ENCODE measurements at places on chromosomes 5 and 9.

GRCh38 chr5:115098041-115098702, 71.5 kb downstream of the TRIM36 start:
- no peak for DNase-seq

DNA sequence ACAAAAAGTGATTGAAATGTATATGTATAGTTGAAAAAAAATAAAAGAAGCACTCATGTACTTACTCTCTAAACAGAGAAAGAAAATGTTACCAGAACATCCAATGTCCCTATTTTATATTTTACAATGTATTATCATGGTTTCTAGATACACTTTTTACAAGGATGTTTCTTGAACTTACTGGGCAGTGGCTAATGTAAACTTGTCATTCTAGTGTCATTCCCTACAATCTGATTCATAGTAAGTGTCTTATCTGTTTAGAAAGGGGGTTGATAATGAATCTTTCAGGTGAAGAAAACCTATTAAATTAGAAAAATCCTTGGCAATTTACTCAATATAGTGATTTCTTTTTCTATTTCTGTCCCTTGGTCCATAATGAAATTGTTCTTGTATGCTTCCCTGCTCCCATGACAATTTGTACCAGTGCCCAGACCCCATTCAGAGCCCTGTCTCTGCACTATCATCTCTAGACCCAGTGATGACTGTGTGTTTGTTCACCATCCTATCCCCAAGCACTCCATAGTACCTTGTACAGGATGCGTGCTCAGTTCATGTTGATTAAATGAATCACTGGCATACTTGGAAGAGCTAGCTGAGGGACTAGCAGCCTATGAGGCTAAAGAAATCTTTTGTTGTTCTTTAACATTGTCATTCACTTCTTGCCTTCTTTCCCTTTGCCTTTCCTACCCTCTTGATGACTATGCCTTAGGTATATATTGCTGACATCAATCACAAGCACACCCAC, 101.2 kb downstream of the HMHB1 start:
- no peak for DNase-seq

- no peak for DNase-seq
These were observed 12.5 kb upstream of the LHX2 start for GRCh38 chr9:123998970-123999621.

DNA sequence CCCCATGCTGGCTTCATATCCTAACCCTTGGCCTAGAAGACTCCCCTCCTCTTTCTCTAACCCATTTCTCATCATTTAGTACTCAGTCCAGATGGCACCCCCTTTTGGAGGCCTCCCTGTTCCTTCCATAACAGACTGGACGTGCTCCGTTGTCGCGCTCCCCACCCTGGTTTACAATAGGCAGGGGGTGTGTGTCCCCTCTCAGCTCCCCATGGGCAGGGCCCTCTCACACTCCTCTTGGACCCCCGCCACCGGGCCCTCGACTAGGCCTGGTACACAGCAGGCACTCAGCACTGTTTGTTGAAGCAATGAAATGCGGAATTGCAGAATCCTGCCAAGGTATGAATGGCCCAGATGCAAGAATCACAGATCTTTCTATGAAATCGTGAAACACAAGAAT, 227.4 kb downstream of the FSTL4 start:
- no peak for DNase-seq

DNA sequence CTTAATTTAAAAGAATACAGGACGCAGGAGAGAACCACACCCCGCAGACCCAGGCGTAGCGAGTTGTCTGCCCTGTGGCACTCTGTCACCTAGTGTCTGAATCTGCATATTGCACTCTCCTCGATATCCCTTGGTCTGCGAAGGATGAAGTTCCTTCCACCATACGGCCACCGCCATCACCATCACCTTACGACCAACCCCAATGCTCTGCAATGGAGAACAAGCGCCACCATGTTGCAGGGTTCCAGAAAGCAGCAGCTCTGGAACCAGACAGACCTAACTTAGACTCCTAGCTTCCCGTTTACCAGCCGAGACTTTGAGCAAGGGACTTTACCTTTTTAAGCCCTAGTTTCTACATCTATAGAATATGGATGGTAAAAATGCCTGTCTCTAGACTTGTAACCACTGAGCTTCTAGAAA, 77.4 kb upstream of the DMRT1 start:
- DNase-seq: no peak

- no peak for DNase-seq
These were observed 139.8 kb downstream of the NPR3 start for GRCh38 chr5:32850817-32851496.

DNA sequence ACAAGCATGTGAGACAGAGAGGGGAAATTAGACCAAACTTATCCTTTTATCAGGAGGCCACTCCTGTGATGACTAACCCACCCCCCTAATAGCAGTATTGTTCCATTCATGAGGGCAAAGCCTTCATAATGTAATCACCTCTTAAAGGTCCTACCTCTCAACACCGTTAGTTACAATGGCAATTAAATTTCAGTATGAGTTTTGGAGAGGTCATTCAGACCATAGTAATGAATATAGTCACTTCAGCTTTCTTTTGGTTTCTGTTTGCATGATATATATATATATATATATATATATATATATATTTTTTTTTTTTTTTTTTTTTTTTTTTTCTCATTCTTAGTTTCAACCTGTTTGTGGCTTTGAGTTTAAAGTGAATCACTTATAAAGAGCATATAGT, 10.5 kb downstream of the ADGRV1 start:
- DNase-seq: no peak

DNA sequence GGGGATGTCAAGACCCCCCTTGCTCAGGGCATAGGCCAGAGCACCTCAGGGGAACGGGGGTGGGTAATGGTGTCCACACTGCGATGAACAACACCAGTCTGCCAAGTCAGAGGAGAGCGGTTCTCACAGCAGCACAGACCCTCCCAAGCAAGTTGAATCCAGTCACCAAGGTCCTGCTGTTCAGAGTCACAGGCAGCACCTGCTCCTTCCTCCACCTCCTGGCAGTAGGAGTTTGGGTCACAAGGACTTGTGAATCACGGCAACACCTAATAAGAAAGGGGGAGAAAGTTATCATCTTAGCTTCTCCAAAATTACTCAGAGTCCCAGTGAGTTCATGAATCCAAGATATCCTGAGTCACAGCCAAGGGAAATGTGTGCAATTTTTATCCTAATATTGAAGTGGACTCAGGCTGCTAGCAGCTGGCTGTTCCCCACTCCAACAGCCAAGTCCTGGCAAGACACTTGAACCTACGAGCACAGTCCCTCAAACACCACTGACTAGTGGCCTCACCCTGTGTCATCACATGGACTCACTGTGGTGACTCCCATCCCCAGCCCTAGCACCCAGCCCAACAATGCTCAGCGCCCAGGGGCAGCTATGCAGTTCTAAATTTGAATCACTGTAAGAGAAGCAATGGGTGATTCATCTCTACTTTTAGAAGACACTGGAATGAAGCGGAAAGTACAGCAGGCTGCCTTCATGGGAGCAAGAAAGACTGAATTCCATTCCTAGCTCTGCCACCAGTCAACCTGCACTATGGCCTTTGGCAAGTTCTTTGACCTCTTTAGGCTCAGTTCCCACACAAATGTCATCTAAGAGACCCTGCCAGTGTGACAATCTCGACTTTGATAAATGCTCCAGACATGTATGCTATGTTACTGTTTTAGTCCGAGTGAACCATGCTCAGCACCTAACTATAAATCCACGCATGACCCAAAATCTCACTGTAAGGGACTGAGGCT, 113.7 kb downstream of the KLHL3 start:
- DNase-seq: no peak

- no peak for DNase-seq
These were observed 18.5 kb downstream of the PPARGC1B start for GRCh38 chr5:149748471-149749094.

DNA sequence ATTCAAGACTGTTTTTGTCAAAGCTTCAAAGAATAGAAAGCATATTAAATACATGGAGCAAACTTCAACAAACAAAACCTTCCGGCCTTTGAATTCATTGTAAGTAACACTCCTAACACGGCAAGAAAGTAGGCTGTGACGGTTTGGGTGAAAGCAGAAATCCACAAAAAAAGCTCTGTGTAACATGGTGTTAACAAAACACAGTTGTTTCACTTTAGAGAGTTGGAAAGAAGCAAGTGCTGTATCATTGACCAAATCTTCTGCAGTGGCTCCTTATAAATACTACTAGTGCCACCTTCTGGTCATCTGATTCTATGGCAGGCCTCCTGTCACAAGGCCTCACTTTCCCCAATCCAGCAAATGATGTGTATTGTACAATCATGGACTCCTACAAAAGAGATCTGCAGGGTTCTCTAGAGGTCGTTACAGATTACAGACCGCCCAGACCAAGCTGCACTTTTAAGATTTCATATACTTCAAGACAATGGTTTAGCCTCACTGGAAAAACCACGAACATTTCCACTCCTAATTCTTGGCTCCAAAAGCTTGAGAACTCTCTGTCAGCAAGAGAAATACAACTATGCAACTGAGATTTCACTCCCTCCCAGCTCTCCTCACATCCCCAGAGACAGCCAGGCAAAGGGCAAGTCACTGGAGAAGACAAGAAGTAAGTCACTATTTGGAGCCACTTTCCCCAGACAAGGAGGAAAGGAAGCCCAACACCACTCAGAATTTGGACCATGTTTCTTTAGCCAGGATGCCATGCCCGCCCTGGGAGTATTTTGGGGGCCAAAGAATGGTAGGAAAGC, 196.2 kb downstream of the DTWD2 start:
- DNase-seq: no peak

DNA sequence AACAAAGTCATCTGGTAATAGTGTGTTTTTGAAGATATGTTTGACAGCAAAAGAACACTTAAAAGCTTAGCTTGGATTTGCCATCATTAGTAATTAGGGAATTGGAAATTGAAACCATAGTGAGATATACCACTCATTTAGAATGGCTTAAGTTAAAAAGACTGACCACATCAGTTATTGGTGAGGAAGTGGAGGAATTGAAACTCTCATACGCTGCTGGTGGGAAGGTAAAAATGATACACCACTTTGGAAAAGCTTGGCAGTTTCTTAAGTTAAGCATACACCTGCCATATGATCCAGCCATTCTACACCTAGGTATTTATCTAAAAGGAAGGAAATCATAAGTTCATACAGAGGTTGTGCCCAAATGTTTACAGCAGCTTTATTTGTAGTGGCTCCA, 213.2 kb downstream of the TRIO start:
- DNase-seq: no peak

- no peak for DNase-seq
These were observed 5.9 kb downstream of the MATR3 start for GRCh38 chr5:139299486-139299885.

Data from stimulated activated CD4-positive, alpha-beta T cell treated with anti-CD3 and anti-CD28 coated beads, TNF-alpha, amount 100 ng/mL, for 1 hour (primary cell).